ENCODE measurements at places on chromosomes 13 and 19.

DNA sequence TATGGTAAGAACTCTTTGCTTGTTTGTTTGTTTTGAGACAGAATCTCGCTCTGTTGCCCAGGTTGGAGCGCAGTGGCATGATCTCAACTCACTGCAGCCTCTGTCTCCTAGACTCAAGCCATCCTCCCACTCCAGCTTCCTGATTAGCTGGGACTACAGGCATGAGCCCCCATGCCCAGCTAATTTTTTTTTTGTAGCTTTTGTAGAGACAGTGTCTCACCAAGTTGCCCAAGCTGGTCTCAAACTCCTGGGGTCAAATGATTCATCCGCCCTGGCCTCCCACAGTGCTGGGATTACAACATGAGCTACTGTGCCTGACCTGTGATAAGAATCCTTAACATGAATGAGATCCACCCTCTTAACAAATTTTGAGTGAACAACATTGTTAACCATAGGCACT lies 183.9 kb upstream of the TSHZ3 start:
- DNase-seq = no peak

- peak; percentile 75 for DNase-seq
Measured at GRCh38 chr19:11693505-11694499, 44.9 kb downstream of the ZNF823 start.

DNA sequence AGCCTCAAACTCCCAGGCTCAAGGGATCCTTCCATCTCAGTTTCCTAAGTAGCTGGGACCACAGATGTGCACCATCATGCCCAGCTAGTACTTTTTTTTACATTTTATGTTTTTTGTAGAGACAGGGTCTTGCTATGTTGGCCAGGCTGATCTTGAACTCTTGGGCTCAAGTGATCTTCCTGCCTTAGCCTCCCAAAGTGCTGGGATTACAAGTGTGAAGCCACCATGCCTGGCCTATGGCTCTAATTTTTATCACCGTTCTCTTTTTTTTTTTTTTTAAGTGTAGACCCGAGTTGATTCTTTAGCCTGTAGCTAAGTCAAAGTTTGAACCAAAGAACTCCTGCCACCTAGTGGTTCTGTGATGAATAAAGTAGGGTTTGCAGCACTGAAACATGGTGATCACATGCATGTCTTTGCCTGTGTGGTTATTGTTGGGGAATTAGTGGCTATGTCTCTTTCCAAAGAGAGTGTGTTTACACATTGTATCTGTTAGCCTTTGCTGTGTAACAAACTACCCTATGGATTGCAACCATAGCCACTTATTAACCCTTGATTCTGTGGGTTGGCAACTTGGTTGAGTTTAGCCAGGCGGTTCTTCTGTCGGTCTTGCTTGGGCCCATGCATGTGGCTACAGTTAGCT lies 11.6 kb downstream of the NFILZ start:
- peak; percentile 65 for DNase-seq

DNA sequence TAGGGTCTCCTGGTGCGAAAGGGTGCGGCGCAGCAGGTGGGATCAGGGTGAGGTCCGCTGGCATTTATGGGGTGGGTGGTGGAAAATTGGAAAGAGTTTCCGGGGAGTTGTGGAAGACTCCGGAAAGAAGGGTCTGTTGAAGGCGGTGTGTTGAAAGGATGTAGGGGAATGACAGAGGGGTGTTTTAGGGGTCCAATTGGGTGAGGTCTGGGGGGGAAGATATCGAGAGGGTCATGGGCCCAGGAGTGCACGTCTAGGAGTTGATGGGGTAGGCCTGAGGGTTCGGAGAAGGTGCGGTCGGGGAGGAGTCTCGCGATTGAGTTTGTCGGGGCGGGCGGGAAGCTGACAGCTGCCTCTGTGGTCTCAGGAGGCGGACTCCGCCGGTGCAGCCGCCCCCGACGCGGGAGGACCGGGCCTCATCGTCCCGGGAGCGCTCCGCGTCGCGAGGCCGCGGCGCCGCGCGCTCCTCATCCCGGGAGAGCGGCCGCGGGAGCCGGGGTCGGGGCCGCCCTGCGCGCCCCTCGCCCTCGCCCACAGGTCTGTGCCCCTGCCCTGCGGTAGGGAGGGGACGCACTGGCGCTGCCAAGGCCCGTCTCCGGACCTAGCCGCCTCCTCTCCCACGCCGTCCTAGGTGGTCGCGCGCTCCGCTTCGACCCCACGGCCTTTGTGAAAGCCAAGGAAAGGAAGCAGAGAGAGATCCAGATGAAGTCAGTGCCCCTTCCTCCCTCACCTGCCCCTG lies 7.0 kb downstream of the PGLYRP1 start:
- no peak for DNase-seq

DNA sequence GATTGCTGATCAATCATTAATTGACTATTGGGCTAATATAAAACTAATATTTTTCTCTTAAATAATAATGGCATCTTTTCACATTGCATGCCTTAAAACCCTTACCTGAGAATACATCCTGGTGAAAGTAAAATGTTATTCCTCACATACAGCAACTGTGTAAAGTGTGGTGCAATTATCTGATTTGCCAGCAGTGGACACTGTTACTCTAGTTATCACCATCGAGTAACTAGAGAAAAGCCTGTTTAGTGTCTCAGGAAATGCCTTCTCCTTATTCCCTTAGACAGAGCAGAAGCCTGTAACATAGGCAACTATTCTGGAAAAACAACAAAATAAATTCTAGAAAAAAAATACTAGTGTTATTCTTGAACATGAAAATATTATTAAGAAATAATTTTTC lies 459.8 kb downstream of the FGF14 start:
- peak; percentile 16 for DNase-seq

DNA sequence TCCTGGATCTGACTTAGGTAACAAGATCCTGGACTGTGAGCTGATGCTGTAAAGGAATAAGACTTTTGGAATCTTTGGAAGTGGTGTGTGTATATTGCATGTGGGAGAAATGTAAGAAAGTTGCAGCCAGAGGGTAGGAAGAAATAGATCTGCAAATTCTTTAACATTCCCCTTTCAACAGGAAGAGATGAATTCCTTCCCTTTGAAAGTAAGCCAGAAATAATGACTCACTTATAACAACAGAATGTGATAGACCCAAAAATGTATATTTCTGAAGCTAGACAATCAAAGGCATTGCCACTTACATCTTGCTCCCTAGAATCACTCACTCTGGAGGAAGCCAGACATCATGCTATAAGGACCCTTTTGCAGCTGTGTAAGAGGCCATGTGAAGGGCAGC lies 9.8 kb upstream of the SIAH3 start:
- peak; percentile 18 for DNase-seq

GRCh38 chr13:83881140-83881684 lies 1.1 kb downstream of the SLITRK1 start:
- no peak for DNase-seq

DNA sequence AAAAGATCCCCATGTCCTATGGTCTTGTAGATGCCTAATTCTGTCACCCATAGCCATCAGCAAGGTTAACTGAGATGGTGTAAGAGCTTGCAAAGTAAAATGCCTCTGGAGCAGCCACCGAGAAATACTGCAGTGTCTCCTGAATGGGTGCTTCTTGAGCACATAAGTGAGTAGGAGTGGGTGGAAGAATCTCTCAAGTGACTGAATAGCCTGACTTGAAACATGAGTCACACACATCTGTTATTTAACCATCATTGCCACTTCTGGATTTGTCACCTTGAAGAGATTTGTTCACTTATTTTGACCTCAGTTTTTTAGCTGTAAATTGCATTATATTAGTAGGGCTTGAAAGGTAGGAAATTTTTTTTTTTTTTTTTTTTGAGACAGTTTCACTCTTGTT lies 2.3 kb downstream of the ZNF714 start:
- DNase-seq = peak; percentile 79

DNA sequence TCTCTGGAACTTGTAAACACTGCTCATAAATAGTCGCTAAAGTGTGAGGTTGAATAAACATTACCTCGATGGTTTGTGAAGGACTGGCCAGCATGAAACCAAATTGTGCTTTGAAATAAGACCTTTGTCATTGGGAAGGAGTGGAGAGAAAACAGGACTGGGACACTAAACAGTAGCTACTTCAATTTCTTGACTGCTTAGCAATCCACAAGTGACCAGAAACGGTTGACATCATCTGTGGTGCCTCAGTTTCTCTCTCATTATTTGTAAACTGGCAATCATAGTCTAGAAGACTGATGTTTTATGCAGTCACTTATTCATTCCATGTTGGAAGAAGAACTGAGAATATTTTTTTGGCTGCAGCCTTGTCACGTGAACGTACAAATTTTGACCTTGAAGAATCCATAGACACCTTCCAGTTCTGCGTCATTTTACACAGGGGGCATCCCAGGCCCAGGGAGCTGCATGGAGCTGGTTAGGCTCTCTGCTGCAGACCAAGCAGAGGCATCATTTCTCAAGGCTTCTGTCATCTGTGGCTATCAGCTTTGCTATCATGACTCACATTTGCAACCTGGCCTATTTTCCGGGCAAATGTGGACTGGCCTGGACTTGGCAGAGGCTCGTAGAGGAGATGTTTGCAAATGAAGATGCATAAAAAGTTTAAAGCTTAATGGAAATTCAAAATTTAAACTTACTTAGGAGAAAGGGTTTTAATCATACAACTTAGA lies 391.8 kb downstream of the FGF9 start:
- DNase-seq = peak; percentile 63

DNA sequence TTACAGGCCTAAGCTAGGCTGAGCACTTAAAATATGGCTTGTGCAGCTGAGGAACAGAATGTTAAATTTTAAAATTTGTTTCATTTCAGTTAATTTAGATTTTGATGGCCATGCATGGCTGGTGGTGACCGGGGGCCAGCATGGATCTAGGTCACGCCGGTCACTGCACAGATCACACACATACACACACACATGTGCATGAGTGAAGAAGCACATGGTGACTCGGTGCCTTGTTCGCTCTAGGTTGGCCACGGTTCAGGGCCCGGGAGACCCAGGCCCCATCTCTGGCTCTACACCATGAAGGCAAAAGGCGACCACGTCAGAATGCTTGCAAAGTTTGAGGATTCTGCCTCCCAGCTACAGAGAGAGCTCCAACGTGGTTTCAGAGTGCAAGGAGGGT lies 28.0 kb downstream of the ZFR2 start:
- DNase-seq = no peak

- DNase-seq = peak; percentile 18
Measured at GRCh38 chr13:95604556-95604915, 40.0 kb downstream of the DZIP1 start.

GRCh38 chr19:8615813-8616596 lies 5.5 kb upstream of the ADAMTS10 start:
- DNase-seq = peak; percentile 55

- DNase-seq = no peak
Measured at GRCh38 chr13:48731957-48732569, 78.3 kb downstream of the CYSLTR2 start.

GRCh38 chr13:80040981-80041317 lies 300.0 kb downstream of the SPRY2 start:
- DNase-seq = no peak

- no peak for DNase-seq
Measured at GRCh38 chr13:19817510-19818158, 34.9 kb upstream of the PSPC1 start.

GRCh38 chr13:111337206-111337605 lies 16.8 kb downstream of the TEX29 start:
- peak; percentile 96 for DNase-seq

Measured in IMR-90 (cell line).